Tibial nerve (tissue), 4 donors: ENCODE measurements at places on chromosomes 11 and 22. TPM values are rescaled to one million over a fixed set of nuclear protein-coding genes. Genes with fewer than 3 reads are reported as not detected.
A peak's percentile ranks its signal among the peaks of the same experiment; 100 is the strongest.

DNA sequence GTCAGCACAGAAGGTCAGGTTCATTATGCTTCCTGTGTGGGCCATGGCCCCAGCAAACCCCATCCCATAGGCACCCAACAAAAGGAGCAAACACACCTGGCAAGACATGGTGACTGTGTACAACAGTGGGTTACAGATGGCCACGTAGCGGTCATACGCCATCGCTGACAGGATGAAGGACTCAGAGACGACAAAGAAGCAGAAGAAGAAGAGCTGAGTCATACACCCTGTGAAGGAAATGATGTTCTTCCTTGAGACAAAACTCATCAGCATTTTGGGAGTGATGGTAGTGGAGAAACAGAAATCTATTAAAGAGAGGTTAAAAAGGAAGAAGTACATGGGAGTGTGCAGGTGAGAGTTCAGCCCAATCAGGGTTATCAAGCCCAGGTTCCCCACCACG, 309 bp downstream of the OR8B12 start:
- DNase-seq = no peak
- H3K36me3 ChIP-seq = no peaks in the 10 kb centered on the region
- peaks cover 3% of the 10 kb centered on the region for H3K4me1 ChIP-seq
- H3K27me3 ChIP-seq = no peaks in the 10 kb centered on the region

DNA sequence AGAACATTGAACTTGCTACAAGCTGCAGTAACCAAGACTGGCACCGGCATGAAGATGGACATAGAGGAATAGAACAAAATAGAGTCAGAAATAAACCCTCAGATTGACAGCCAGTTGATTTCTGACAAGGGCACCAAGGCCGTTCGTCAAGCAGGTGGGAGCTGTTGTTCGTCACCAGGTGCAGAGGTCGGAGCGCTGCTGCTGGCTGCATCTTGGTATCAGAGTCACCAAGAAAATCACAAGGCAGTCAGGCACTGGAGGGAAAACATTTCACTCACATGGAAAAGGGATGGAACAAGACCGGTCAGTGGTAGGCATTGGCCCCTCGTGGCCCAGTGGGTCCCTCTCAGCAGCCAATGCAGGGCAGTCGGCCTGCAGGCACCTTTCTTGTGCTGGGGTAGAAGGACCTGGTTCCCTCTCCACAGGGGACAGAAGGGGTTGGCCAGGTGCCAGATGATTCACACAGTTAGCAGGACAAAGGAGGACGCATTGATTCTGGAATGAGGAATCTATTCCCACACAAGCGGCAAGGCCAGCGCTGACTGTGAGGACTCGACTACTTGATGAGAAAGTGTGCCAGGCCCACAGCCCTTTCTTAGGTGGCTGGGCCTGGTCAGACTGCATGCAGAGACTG, 115.8 kb upstream of the FGF3 start:
- H3K27me3 ChIP-seq = no peaks in the 10 kb centered on the region
- DNase-seq = no peak
- H3K36me3 ChIP-seq = no peaks in the 10 kb centered on the region

DNA sequence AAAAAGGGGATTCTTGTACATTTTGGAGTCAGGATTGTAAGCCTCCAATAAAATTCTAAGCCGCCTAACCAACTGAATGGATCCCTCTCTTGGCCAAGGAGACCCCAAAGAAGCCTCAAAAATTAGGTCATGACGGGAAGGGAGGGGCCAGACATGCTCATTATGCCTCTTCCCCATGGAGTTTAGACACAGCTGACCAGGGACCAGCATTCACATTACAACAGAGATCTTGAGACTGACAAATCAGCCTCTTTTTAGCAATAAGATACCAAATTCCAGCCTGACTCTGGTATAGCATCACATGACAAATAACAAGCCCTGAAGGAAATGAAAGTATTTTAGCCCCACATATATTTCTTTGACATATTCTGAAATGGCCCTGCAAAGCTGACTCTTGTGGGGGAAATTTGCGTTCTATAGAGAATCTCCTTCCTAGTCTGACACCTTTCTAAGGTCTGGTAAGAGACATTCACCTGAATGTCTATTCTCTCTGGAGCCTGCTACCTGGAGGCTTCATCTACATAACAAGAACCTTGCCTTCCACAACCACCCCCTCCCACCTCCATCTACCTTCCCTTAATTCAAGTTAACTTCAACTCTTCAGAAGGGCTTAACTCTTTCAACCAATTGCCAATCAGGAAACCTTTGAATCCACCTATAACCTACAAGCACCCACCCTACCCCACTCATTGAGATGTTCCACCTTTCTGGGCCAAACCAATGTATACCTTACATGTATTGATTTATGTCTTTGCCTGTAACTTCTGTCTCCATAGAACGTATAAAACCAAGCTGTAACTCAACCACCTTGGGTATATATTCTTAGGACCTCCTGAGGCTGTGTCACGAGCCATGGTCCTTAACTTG, 10.3 kb downstream of the GAL start:
- H3K4me1 ChIP-seq = no peaks in the 10 kb centered on the region
- no peak for DNase-seq
- no peak overlapping the region for H3K4me3 ChIP-seq
- H3K36me3 ChIP-seq = no peaks in the 10 kb centered on the region
- H3K27ac ChIP-seq = no peak overlapping the region

Gene CECR2
- total RNA-seq = 3.6 TPM

DNA sequence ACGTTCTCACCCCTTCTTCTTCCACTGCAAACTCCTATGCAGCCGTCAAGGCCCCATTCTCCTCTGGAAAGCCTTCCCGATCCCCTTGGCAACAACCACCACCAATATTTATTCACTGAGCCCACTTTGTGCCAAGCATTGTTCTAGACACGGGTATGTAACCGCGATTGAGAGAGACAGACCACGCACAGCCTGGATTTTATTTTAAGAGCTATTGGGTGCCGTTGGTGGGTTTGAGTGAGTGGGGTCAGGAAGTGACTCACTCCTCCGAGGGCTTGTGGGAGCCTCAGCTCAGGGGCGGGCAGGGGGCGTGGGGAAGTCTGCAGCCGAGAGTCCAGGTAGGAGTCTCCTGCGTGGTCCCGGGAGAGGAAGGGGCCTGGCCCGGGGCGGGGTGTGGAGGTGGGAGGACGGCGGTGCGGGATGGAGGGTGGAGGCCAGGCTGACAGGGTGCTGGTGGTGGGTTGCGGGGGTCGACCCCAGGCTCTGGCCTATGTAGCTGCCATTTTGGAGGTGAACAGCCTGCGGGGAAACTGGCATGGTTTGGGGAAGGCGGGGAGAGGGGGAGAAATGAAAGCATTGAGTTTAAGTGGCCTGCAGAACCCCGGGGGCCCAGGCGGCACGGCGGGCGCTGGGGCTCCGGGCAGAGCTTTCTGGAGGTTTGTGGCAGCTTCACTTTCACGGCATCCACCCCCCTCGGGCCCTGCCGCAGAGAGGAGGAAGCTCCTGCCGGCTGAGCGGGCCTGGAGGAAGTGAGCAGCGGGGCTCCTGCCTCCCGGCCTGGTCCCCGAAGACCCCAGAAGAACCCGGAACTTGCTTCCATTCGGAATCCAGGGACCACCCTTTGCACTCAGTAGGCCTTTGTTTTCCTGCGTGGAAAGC, 547 bp downstream of the PARVG start:
- H3K4me1 ChIP-seq = no peaks in the 10 kb centered on the region
- H3K27ac ChIP-seq = no peak overlapping the region
- no peaks in the 10 kb centered on the region for H3K36me3 ChIP-seq
- DNase-seq = no peak
- no peaks in the 10 kb centered on the region for H3K27me3 ChIP-seq
- peak overlapping the region; percentile 44 for H3K4me3 ChIP-seq

Gene OR52E8
- not detected for total RNA-seq

- H3K27me3 ChIP-seq = no peaks in the 10 kb centered on the region
- no peaks in the 10 kb centered on the region for H3K36me3 ChIP-seq
- DNase-seq = no peak
- H3K4me3 ChIP-seq = no peak overlapping the region
- H3K27ac ChIP-seq = peak overlapping the region; percentile 40
- H3K4me1 ChIP-seq = peaks cover 37% of the 10 kb centered on the region
Measured at GRCh38 chr11:12195768-12196167, 85.4 kb downstream of the MICAL2 start.

GRCh38 chr11:46987183-46987582, 50.6 kb downstream of the CSTPP1 start:
- H3K27me3 ChIP-seq = no peaks in the 10 kb centered on the region
- H3K4me1 ChIP-seq = no peaks in the 10 kb centered on the region
- no peak overlapping the region for H3K27ac ChIP-seq
- H3K4me3 ChIP-seq = no peak overlapping the region

DNA sequence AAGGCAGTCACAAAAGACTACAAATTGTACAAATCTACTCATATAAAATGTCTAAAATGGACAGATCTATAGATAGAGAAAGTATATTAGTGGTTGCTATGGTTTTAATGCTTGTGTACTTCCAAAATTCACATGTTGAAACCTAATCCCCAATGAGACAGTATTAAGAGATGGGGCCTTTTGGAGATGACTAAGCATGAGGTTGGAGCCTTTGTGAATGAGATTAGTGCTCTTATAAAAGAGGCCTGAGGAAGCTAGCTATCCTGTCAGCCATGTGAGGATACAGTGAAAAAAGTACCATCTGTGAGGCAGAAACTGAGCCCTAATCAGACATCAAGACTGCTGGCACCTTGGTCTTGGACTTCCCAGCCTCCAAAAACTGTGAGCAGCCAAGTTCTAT, 82.6 kb downstream of the CYP2R1 start:
- H3K4me3 ChIP-seq = no peak overlapping the region
- H3K4me1 ChIP-seq = no peaks in the 10 kb centered on the region
- H3K27ac ChIP-seq = no peak overlapping the region
- H3K27me3 ChIP-seq = no peaks in the 10 kb centered on the region

DNA sequence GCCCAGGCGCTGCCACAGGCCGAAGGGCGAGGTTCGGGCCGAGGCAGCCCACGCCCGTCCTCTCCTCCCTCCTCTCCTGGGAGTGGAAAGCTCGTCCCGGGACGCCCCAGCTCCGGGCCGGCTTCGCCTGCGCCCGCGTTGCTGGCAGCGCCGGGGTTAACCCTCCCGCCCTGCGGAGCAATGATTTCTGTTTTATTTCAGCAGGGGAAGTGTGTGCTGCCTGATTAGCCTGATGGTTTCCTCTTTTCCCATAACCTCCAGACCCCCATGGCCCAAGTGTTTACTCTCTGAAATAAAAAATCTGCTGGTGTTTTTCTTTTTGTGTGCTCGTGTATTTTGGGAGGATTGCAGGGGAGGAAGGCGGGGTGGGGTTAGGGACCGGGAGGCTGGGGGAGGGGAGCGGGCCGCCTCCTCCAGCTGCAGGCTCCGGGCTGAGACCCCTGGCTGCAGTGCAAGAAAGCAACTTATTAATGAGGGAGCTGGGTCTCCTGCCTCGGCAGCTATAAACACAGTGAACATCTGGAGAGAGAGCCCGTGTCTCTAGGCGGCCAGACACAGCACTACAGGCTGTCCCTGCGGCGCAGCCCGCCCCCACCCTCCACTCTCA, 38.6 kb downstream of the ETS1 start:
- H3K27ac ChIP-seq = peak overlapping the region; percentile 26
- peak overlapping the region; percentile 56 for H3K4me3 ChIP-seq
- no peaks in the 10 kb centered on the region for H3K27me3 ChIP-seq
- no peaks in the 10 kb centered on the region for H3K4me1 ChIP-seq
- peak; percentile 30 for DNase-seq

Gene SLC22A8
- not detected for total RNA-seq

GRCh38 chr11:35013514-35014233, 97.3 kb downstream of the PDHX start:
- no peak overlapping the region for H3K27ac ChIP-seq
- peaks cover 11% of the 10 kb centered on the region for H3K4me1 ChIP-seq
- no peak for DNase-seq
- H3K4me3 ChIP-seq = no peak overlapping the region

DNA sequence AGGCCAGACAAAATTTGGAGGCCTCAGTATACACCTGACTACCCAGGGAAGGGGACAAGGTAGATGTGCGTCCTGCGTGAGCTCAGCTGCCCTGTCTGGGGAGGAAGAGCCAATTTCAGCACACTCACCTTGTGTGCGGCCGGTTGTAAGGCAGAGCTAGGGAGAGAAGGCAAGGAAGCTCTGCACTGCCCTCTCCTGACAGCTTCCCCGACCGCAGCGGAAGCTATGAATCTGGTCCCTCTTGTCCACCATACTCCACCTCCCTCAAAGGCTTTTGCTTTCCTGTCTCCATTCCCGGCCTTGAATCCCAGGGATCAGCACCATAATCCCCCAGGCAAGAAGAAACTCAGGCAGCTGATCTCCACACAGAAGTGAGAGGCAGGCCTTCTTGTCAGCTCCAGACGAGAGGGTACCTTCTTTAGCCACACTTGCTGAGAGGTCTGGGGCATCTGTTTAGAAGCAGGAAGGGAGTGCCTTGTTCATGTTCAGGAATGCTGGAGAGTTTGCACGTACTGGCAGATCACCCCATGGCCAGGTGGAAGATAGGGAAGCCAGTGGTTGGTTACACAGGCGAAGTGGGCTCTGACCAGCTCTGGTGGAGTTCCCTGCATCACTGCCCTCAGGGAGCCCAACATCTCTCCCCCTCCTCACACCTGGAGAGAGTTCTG, 62.5 kb downstream of the FEZ1 start:
- no peak overlapping the region for H3K4me3 ChIP-seq
- no peaks in the 10 kb centered on the region for H3K27me3 ChIP-seq
- H3K36me3 ChIP-seq = peaks cover 29% of the 10 kb centered on the region
- peak; percentile 35 for DNase-seq
- no peak overlapping the region for H3K27ac ChIP-seq
- no peaks in the 10 kb centered on the region for H3K4me1 ChIP-seq

GRCh38 chr11:116376547-116376946, 396.2 kb downstream of the BUD13 start:
- H3K4me1 ChIP-seq = no peaks in the 10 kb centered on the region
- H3K36me3 ChIP-seq = no peaks in the 10 kb centered on the region
- H3K27ac ChIP-seq = no peak overlapping the region
- H3K4me3 ChIP-seq = no peak overlapping the region
- H3K27me3 ChIP-seq = no peaks in the 10 kb centered on the region

DNA sequence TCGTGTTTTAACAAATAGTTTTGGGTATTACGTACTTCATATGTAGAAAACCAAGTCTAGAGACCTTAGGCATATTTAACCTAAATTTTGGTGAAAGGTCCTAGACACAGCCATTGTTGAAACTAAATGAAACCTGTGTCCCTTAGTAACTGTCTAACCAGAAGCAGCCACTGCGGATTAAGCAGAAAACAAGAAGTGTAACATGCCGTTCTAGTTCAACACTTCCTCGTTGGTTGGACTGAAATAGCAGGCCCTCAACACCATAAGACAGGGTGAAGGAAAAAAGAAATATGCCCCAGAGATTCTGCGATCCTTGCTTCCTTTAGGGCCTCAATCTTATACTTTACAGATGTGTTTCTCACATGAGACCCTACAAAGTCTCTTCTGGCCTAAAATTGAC, 2.0 kb downstream of the NAA40 start:
- H3K27me3 ChIP-seq = no peaks in the 10 kb centered on the region
- no peak overlapping the region for H3K4me3 ChIP-seq
- no peaks in the 10 kb centered on the region for H3K36me3 ChIP-seq
- DNase-seq = no peak
- H3K27ac ChIP-seq = no peak overlapping the region
